ENCODE measurements at places on chromosomes 6 and 20.

DNA sequence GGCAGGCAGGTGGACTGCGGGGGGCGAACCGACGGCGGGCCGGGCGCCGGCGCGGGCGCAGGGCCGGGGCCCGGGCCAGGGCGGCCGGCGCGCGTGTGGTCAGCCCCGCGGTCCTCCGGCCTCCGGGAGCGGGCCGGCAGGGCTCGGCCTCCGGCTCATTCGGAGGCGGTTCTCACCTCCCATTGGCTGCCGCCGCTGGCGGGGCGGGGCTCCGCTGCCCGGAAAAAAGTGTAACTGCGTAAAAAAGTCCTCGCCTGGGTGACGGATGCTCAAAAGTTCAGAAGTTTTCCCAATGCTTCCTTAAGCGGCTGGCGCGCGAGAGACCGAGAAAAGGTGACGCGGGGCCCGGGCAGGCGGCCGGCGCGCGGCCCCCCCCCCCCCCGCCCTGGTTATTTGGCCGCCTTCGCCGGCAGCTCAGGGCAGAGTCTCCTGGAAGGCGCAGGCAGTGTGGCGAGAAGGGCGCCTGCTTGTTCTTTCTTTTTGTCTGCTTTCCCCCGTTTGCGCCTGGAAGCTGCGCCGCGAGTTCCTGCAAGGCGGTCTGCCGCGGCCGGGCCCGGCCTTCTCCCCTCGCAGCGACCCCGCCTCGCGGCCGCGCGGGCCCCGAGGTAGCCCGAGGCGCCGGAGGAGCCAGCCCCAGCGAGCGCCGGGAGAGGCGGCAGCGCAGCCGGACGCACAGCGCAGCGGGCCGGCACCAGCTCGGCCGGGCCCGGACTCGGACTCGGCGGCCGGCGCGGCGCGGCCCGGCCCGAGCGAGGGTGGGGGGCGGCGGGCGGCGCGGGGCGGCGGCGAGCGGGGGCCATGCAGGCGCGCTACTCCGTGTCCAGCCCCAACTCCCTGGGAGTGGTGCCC is at the start of gene FOXC1:
Gene FOXC1 (plus strand): TSS at position 268 of the 849 bp plus-strand sequence. CDS start 531 bp downstream, at position 799.
- DNase-seq, result peak; percentile 83

GRCh38 chr20:13995086-13995665 is at the start of gene MACROD2:
TSS of gene MACROD2 (plus strand) at chr20:13995516.
- DNase-seq, result peak; percentile 83

- DNase-seq, result peak; percentile 0
Observed at GRCh38 chr20:64188682-64189529, 24.7 kb downstream of the MYT1 start.

GRCh38 chr6:161379834-161380582 is 106.1 kb upstream of the AGPAT4 start:
- no peak for DNase-seq

- DNase-seq, result peak; percentile 28
Observed at GRCh38 chr6:168884050-168884645, 369.5 kb downstream of the THBS2 start.

DNA sequence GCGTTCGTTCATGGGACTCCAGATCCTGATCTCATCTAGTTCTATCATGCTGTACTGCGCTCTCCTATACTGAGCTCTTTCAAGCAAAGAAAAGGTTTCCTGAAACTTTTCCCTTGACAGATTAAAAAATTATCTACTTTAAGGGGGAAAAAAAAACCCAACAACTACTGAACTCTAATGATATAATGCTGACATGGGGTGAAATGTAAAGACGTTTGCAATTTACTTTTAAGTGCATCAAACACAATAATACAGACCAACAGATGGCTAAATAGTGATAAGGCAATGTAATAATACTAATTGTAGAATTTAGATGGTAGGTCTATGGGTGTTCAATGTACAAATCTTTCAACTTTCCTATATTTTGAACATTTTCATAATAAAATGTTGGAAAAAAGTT is 16.4 kb downstream of the TOMM34 start:
- DNase-seq, result no peak

- DNase-seq, result no peak
Observed at GRCh38 chr6:56691286-56691595, 48.6 kb upstream of the DST start.

GRCh38 chr6:105382496-105382895 is 20.4 kb downstream of the PREP start:
- DNase-seq, result no peak

DNA sequence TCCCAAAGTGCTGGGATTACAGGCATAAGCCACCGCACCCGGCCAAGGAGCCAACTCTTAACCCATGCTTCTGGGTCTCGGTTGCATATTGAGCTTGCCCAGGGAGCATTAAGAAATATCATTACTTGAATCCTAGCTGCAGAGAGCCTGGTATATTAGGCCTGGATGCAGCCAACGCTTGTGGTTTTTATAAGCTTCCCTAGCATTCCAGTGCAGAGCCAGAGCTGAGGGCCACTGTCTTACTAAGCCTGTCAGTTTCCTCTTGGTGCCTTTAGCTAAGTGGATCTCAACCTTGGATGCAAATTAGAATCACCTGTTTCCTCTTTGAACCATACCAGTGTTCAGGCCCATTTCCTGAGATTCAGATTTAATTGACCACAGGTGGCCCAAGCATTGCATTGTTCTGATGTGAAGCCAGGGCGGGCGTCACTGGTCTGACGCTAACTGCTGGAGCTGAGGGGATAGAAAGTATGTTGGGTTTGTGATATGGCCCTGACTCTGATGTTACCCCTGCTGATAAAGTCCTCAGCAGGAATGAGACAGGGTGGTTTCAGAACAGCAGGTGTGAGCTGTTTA is 76.3 kb downstream of the BTBD3 start:
- DNase-seq, result no peak

DNA sequence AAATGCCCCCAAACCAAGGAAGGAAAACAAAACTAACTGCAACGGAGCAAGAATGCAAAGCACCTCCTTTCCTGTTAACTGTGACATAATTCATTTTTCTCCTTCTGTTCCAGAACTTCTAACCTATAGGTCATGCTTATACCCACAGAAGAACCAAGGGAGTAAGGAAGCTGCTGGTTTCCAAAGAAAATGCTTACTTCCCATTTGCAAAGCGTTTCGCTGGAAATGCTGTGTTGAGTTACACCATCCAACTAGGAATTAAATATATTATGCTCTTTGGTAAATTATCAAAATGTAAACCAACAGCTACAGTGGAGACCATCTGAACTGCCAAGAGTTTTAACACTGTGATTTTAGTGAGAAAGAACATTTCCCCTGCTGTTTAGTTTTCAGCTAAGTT is 42.9 kb downstream of the ATXN1 start:
- DNase-seq, result peak; percentile 50

DNA sequence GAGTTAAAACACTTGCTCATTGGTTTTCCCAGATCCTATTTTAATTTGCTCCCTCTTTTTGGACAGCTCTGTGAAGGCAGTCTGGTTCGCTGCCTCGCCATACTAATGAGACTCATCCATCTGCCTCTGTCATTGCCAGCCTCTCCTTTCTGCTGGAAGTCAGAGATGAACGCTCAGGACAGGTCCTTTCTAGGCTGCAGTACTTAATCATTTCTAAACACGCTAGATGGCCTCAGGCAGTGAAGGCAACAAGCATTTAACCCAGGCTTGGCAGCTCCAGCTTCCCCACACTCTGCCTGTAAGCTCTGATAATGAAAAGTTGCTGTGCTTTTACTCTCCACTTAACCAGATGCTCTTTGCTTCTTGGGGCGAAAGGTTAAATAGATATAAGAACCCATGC is 286.7 kb upstream of the POU3F2 start:
- DNase-seq, result no peak

DNA sequence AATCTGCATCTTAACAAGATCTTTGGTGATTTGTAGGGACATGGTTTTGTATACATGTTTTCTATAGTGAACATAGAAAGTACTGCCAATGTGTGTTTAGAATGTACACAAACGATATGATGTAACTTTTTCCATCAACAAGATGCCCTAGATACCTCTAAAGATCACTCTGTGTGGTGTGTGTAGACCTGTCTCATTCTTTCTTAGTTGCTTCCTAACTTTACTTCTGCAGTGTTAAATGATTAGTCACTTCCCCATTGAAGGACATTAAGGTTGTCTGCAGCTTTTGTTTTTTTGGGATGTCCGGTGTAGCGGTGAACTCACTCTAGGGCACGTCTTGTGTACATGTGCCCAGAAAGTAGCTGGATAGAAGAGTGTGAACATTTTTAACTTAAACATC is 35.9 kb downstream of the CDYL start:
- DNase-seq, result peak; percentile 25

DNA sequence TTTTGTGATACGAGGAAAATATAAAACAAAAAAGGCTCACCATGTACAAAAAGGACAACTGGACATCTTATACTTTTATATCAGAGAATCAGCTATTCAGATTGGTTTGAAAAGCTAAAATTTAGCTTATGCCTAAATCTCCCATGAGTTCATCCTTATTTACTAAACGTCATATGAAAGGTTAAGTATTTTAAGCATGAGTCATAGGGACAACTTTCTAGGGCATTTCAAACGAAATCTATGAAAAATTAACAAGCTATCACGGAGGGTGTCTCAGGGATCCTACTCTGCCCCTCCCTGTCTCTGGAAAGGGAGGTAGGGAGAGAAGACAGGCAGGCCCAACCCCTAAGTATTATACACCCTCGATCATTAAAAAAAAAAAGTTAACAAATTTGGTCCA is 124.1 kb upstream of the LOC128125822 start:
- no peak for DNase-seq

- DNase-seq, result no peak
Observed at GRCh38 chr6:93886416-93886815, 467.1 kb upstream of the EPHA7 start.

GRCh38 chr6:105072798-105073199 is 107.0 kb downstream of the POPDC3 start:
- DNase-seq, result no peak

- DNase-seq, result no peak
Observed at GRCh38 chr6:21001736-21002135, 467.5 kb downstream of the CDKAL1 start.

DNA sequence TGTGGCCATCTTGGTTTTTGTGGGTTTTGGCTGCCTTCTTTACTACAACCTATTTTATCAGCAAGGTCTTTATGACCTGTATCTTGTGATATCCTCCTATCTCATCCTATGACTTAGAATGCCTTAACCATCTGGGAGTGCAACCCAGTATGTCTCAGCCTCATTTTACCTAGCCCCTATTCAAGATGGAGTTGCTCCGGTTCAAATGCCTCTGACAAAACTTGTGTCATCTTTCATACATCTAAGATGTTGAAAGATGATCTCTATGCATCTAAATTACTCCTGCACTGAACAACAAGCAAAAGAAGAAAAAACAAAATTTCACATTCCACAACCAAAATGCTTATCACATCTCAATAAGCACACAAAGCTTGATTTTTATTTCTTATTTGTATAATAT is 129.5 kb upstream of the CNR1 start:
- DNase-seq, result no peak

GRCh38 chr6:157873735-157874344 is 50.8 kb downstream of the SNX9 start:
- peak; percentile 66 for DNase-seq

DNA sequence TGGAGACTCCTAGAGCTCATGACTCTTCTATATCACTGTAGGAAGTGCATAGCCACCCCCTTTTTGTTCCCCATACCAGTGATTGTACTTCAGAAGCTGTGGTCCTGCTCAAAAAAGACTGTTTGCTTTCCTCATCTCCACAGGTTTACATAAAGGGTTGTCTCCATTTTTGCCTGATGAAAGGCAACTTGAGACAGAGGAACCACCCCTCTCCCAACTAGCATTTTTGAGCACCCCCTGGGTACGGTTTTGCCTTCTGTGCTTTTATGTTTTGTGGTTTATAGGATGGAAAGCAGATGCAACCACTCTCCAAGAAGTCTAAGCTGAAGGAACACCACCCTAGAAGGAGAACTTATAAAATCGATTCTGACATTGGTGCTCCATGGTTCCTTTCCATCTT is 127.7 kb upstream of the SUPT3H start:
- DNase-seq, result no peak

- no peak for DNase-seq
Observed at GRCh38 chr20:52684176-52684575, 288.0 kb upstream of the TSHZ2 start.

DNA sequence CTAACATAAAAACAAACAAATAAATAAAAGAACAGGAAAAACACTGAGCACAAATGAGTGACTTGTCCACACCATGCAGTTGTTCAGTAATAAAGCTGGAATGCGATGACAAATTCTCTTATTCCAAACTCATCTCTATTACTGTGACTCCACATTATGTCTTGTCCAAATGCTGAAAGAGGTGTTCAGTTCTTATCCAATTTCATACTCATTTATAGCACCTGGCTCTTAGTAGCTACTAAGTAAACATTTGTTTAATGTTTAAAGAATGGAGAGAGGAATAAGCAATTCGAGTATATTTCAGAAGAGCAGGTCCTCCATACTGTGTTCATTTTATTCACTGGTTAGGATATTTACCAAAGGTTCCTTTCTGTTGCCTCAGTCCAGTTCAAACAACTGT is 439.0 kb upstream of the JAG1 start:
- no peak for DNase-seq

GRCh38 chr6:292506-293192 is 362 bp downstream of the DUSP22 start:
- DNase-seq, result peak; percentile 91

- no peak for DNase-seq
Observed at GRCh38 chr6:112237595-112237994, 16.8 kb downstream of the LAMA4 start.

- peak; percentile 67 for DNase-seq
Observed at GRCh38 chr6:138590796-138591709, 91.8 kb upstream of the NHSL1 start.

- DNase-seq, result no peak
Observed at GRCh38 chr20:33753763-33754162, 22.0 kb downstream of the ZNF341 start.

DNA sequence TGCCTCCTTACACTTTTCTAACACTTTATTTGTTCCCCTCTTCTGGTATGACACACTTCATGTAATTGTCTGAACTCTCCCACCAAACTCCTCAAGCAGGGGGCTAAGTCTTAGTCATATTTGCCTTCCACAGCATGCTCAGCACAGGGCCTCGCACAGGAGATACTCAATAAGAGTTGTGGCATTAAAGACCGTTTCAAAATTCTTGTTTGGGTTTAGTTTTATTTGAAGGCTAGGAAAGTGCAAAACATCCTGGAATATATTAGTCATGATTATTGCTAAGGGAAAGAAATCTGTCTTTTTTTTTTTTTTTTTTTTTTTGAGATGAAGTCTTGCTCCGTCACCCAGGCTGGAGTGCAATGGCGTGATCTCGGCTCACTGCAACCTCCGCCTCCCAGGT is 137.6 kb upstream of the ECI2 start:
- no peak for DNase-seq

GRCh38 chr6:147922799-147923198 is 414.3 kb downstream of the SAMD5 start:
- no peak for DNase-seq
